WERI-Rb-1 (cell line): ENCODE measurements at places on chromosomes 2 and 18.

DNA sequence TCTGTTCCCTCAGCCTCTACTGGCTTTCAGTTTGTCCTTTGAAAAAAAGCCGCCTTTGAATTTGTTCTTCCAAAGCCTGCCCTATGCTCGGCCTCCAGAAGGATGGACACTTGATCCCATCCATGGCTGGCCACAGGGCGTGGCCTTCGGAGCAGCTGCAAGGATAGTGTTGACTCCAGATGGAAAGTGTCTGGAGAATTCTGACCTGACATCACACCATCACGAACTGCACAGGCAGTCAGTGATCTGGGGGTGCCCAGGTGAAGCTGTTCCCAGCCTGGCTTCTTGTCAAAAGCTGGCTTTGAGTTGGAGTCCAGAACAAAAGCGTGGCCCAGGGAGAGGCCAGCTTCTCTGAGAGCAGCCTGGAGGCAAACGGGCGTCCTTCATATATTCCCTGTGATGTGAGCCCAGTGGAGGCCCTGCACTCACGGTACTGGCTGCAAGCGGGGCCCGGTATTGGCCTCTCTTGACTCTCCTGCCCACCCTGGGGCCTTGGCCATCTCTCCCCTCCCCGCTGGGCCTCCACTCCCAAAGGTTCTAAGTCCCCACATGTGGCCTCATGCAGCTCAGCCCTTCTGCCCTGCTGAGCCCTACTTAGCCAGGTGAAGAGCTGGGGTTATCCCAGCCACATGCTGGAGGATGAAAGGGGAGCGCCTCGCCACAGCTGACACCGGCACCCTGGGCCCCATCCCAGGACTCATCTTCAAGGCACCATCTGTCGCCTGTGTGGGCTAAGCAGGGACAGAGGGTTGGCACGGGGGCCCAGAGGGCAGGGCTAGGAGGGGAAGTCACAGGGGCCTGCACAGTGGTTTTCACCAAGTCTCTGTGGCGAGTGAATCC lies 20.4 kb upstream of the ATOH8 start:
- peak; percentile 95 for DNase-seq

DNA sequence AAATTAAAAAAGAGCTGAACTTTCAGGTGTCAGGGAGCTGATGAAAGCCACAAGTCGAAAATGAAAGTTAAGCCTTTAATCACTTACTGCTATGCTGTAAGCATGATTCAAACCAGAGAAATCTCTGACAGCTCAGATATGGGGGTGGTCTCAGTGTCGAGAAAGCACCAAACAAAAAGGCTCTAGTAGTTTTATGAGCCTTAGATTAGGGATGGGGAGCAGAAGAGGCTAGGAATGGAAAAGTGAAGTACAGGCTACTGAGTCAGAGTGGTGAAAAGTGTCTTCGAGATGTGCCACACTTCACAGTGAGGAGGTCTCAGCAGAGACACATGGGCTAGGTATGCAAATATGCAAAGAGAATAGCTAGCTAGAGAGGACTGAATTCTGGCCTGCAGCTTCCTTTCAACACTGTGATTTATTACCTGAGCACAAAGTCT lies 482.2 kb downstream of the SPAG16 start:
- no peak for DNase-seq

DNA sequence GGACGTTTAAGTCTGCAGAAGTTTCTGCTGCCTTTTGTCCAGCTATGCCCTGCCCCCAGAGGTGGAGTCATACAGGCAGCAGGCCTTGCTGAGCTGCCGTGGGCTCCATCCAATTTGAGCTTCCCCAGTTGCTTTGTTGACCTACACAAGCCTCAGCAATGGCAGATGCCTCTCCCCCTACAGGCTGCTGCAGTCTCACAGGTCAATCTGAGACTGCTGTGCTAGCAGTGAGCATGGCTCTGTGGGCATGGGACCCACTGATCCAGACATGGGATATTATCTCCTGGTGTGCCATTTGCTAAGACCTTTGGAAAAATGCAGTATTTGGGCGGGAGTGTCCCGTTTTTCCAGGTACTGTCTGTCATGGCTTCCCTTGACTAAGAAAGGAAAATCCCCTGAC lies 726.0 kb downstream of the ERBB4 start:
- DNase-seq = no peak

- no peak for DNase-seq
Observed at GRCh38 chr2:160251569-160251968, 51.5 kb upstream of the ITGB6 start.

DNA sequence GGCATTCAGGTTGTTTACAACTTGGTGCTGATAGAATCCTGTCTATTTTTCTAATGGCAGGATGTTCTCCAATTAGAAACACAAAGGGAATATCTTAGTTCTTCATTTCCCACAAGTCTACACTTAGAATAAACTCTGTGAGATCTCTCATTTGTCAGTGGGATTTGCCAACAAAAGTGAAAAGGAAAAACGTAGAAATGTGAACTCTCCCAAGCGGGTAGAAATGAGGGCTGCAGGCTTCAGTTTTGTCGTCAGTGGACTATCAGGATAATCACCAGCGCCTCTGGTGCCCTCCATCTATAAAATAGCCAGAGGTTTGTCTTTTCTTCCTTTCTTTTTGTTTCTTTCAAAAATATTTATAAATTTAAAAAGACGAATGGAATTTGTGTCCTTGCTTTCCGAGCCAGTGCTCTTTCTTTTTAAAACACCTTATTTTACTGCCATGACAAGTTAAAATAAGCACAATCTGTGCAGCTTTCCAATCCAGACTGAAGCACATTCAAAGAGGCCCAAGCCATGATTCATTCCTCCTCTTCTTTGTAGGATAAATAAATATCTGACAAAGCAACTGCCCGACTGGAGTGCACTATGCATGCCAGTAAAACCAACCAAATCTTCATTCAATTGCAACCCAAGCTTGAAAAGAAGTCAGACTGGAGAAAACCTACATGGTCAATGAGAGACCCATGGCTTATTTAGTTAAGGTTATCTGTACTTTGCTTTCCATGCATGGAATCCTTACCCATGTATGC lies 185.8 kb downstream of the ANKRD44 start:
- DNase-seq = no peak

DNA sequence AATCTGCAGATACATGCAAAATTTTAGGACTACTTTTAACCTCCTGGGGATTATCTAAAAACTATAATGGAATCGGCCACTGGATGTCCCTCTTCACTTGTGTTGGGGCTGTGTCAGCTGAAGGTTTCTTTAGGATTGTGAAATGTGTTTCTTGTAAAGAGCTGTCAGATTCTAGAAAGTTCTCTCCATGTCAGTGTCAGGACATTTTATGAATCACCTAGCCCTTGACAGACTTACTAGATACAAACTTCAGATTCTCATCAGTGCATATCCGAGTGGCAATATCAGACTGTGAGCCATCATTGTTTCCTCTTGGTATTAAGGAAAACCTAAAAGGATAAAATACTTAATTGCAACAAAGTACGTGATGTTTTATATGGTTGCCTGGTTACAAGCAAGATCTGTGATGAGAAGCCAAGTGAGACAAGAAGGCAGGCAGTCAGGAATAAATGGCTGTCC lies 107.3 kb downstream of the CPS1 start:
- DNase-seq = peak; percentile 39

GRCh38 chr2:71534201-71534600 lies 80.8 kb downstream of the DYSF start:
- DNase-seq = no peak

- no peak for DNase-seq
Observed at GRCh38 chr2:213679894-213680293, 395.6 kb downstream of the SPAG16 start.

DNA sequence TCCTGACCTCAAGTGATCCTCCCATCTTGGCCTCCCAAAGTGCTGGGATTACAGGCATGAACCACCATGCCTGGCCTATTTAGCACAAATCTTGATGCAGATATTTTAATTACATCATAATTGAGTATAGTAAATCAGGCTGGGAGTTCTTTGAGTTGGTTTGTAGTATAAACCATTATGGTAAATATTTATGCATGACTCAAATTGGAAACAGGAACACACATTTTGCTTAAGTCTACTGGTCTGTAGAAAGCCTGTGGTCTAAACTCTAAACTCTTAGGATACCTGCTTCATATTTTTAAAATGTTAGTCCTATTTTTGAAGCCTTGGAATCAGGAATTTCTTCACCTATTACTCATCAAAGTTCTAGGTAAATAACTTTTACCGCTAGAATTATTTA lies 16.8 kb downstream of the ASXL3 start:
- no peak for DNase-seq

GRCh38 chr2:8680822-8681760 lies 765 bp upstream of the ID2 start:
- peak; percentile 81 for DNase-seq

DNA sequence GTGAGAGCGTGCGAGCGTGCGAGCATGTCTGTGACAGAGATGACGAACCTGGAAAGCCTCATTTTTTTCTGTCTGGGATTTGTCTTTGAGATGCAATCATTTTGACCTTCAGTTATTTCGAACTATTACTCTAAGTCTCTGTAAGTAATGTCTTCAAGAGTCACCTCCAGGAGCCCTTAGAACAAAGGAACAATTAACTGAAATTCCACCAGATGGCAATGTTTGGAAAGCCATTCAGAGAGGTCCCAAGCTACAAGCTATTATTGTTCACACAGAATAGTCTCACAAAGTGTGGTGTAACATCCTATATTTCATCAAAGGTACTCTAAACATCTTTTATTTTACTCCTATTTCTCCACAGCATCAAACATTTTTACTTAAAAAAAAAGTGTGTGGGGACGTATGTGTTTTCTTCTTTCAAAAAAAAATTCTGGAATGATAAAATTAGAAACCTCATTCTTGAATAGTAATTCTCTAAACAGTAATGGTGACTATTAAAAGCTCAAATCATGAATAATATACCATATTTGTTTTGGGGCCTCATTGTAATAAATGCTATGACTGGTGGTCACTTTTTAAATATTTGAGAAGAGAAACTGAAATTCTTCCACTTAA lies 35.1 kb upstream of the MAPRE2 start:
- no peak for DNase-seq

DNA sequence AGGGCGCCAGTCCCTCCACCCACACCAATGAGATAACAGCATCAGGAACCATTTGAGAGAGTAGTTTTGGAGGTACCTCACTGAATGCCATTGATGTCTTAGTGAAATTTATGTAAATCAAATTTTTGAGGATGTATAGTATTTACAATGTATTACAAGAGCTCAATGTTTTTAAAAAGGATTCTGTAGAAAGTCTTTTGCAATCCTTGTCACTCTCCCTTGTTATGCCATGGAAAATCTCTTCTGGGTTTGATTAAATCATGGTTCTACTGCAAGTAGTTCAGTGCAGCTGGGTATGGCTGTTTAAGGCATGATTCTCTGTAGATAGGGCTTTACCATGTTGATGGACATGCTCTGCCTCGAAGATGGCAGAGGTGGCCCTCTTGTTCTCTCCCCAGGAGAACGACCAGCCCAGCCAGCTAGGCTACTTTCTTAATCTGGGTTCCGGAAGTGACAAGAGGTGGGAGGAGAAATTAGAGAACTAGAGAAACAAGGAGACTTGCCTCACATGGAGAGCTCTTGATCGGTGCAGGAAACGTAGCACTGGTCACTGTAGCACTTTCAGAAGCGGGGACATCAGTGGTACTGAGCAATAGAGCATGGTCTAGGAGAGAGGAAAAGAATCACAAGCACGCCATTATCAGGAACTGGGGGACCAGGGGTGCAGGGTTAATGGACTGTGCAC lies 202.7 kb downstream of the CLIP4 start:
- no peak for DNase-seq

GRCh38 chr18:69948256-69948655 lies 583 bp upstream of the CD226 start:
- DNase-seq = no peak

- DNase-seq = no peak
Observed at GRCh38 chr2:9213477-9214051, 7.0 kb downstream of the ASAP2 start.

DNA sequence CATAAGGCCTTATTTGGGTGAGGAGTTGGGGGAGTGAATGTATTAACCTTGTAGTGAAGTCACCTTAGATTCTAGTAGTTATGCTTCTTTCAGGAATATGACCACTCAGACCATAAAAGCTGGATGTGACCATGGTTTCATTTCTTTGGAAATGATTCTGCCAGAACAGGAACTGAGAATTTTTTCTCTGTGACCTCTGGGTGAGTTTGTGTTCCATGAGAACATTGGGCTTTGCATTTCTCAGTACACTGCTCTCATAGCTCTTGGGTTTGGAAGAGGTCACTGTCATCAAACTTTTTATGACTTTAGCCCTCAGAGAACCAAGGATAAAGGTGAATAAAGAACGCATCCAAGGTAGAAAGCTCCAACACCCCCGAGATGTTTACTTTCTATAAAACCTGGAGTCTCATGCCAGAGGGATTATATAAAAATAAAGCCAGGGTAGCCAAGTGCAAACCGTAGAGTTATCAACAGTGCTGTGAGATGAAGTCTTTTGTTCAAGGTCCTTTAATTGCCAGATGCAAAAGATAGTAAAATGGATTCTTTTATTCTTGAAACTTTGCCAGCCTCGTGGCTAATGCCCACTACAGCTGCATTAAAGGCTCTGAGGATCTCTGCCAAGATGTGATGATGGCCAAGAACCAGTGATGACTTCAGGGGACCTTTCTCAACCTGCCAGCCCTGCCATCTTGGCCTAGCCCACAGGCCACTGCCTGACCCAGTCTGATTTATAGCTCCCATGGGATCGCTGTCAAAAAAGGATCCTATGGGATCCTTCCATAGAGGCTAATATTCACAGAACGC lies 27.8 kb upstream of the MAT2A start:
- no peak for DNase-seq

DNA sequence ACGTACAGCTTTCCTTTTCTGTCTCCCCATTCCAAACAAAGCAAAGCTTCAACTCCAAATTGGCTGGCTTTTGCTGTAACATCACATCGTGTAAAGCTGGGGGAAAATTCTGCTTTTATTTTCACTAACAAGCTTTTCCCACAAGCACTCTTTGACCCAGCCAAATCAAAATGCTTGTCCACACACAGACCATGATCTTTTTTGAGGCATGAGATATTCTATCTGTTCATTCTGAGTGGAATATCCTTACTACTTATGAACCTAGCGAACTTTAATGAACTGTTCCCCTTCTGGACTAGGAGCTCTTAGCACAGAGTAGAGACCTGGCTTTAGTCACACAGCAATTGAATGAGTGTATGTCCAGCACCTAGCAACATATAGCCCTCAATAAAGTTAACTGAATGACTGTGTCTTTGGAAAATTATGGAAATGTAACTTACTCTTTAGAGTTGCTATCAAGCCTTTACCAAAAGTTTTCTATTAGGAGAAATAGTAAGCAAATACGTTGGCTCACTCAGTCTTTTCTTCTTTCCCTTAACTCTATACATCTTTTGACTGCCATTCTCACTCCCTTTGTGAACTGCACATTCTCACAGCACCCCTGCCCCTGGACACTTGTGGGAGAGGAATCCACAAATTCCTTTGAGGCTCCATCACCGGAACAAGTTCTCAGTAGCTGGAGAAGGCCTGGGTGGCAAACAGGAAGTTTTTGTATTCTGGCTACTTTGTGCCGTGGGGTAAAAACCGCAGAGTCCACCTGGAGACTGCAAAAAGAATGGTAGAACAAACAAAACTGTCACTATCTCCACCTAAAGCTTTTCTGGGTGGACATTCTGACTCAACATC lies 1.3 kb upstream of the UBE2E3 start:
- DNase-seq = no peak
